ENCODE measurements at places on chromosomes 11 and 22. TPM values are rescaled to one million over a fixed set of nuclear protein-coding genes. Genes with fewer than 3 reads are reported as not detected.

TREH gene
- total RNA-seq: not detected

TCIRG1 gene
- total RNA-seq: 22.5 TPM

OR2D2 gene
- not detected for total RNA-seq

SERPIND1 gene
- total RNA-seq: not detected

PGGHG gene
- total RNA-seq: 9.0 TPM

IGLL1 gene
- 0.39 TPM for total RNA-seq

MYBPC3 gene
- total RNA-seq: 0.30 TPM

SCARF2 gene
- total RNA-seq: 10.3 TPM

SLN gene
- 215 TPM for total RNA-seq

MYO7A gene
- 2.8 TPM for total RNA-seq

TTC28 gene
- total RNA-seq: 29.0 TPM

XKR3 gene
- not detected for total RNA-seq

GGT5 gene
- total RNA-seq: 2.6 TPM

C11orf42 gene
- not detected for total RNA-seq

DGCR6 gene
- total RNA-seq: 3.2 TPM

CRYBB2 gene
- total RNA-seq: not detected

KCNQ1 gene
- 1.3 TPM for total RNA-seq

AQP11 gene
- total RNA-seq: 1.1 TPM

POTEH gene
- total RNA-seq: not detected

NRIP3 gene
- total RNA-seq: 0.39 TPM

MPPED2 gene
- total RNA-seq: 9.0 TPM

GLYAT gene
- not detected for total RNA-seq

SAA4 gene
- not detected for total RNA-seq

KCNJ1 gene
- total RNA-seq: 0.10 TPM

GAS2L1 gene
- total RNA-seq: 5.7 TPM

FGF3 gene
- 0.30 TPM for total RNA-seq

Measured in skin of body (tissue), 3 donors.